ENCODE measurements at places on chromosomes 4 and X. TPM values are rescaled to one million over a fixed set of nuclear protein-coding genes. Genes with fewer than 3 reads are reported as not detected.

The SLC4A4 gene
- total RNA-seq, result 2.8 TPM

GRCh38 chr4:25050370-25051078, 19.8 kb upstream of the LGI2 start:
- DNase-seq, result no peak

GRCh38 chr4:83108101-83108861, 6.2 kb downstream of the PLAC8 start:
- no peak for DNase-seq

DNA sequence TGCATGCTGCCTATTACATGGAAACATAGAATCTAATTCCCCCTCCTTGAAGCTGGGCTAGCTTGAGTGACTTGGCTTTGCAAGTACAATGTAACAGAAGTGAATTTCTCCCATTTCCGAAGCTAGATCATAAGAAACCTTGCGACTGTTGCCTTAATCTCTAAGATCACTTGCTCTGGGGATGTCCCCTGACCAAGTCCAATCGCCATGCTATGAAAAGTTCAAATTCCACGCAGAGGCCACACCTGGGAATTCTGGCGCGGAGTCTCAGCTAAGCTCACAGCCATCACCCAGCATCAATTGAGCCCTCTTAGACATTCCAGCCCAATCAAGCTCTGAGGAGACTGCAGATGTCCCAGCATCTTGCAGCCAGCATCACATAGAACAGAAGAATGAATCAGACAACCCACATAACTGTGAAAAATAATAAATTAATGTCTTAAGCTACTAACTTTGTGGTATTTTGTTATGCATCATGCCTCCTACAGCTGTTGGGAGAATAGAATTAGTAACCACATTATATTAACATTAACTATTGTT, 27.0 kb downstream of the GPM6A start:
- DNase-seq, result peak; percentile 50

- DNase-seq, result no peak
Observed at GRCh38 chr4:112316360-112316759, 19.2 kb downstream of the ALPK1 start.

- DNase-seq, result no peak
Observed at GRCh38 chr4:44553180-44553579, 98.2 kb downstream of the YIPF7 start.

DNA sequence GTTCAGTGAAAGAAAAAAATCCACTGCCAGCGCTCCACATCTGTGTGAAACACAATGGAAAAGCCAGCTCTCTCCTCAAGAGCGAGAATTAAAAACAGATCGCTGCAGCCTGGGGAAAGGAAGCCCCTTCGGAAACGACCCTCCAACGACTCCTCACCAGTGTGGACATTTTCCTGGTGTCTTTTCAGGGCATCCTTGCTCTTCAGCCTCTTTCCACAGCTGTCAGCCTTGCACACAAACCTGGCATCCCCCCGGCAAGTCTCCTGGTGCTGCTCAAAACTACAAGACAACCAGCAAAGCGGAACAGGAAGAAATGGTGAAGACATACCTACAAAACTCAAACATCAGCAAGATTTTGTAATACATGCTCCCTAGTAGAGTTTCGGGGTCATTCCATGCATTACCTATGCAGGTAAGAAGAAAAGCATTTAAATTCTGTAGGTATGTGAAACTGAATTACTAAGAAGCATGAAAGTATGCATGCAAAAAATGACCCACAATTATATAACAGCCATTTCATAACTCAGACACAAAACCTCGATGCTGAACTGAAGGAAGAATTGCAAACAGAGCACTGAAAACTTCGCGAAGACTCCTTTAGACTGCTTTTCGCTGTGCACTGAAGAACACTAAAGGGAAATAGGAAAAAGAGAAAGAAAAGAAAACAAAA, 106.1 kb downstream of the PRDM5 start:
- DNase-seq, result no peak

DNA sequence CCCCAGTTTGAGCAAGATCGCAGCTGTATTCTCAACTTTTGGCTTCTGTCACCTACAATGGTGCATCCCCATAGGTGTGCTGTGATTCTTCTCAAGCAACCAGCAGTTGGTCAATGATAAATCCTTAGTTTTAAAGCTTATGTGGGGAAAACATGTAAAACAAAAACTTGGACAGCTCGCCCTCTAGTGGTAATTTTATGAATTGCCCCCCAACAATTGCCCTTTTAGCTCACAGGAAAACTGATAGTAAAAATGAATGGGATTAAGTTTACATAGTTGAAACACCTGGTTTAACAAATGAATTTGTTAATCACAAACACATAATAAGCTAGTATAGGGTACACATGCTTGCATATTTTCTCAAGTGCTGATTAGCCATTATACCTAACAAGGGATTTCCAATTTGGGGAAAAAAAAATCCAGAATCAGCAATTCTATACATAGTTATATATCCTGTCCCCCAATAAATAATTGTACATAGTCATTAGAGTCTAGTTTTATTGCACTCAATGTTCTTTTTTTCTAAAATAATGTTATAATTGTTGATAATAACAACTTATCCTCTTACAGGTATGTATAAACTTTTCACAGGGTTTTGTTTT, 30.1 kb downstream of the TEX13A start:
- peak; percentile 8 for DNase-seq

DNA sequence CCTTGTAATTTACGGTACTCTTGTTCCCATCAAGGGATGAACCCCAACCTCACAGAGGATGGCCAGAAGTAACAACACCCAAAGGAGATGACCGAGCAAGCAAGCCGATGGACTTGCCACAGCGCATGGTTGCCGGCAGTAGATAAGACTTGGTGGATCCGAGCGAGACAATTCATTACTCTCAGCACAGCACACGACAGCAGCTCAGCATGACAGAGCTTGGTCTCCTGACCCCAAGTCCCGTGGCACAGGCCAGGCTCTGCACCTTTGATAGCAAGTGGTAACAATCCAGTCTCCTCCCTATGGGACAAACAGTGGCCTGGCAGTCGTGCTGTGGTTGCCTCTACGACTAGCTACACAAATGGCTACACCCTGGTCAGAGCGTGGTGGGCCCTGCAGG, 26.3 kb downstream of the RWDD4 start:
- DNase-seq, result no peak

DNA sequence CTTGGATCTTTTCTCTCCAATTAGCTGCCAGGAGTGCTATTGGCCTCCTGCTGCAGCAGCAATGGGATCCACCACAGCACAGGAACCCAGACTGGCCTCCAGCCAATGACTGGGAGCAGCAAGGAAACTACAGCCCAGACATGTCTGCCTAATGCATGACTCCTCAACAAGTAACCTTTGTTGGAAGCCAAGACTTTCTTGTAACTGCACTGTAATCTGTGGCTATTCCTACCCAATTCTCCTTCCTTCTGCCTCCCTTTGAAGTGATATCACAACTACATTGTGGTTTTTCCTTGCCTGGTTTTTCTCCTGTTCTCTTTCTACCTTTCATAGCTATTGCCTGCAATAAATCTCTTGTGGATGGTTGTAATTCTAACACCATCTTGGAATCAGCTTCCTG, 39.8 kb downstream of the SNCA start:
- DNase-seq, result peak; percentile 72
